ENCODE measurements at places on chromosomes 11 and 22.

DNA sequence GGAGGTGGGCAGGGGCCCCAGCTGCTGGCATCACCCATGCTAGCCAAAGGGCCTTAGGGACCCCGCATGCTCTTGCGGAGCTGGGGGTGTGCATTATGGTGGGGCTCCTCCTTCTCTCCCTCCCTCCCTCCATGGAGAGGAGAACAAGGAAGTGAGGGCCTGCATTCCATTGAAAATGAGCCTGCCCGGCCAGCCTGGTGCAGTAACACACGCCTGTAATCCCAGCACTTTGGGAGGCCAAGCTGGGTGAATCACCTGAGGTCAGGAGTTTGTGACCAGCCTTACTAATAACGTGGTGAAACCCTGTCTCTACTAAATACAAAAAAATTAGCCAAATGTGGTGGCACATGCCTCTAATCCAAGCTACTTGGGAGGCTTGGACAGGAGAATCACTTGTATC, 22.4 kb downstream of the SNAP29 start:
- no peak for DNase-seq

DNA sequence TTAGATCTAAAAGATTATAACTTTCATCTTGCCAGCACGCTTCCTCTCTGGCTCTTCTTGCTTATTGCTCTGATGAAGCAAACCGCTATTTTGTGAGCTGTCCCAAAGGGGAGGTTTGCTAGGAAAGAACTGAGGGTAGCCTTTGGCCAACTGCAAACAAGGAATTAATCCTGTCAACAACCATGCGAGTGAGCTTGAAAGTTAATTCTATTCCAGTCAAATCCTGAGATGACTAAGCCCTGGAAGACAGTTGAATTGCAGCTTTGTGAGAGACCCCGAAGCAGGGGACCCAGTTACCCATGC, 10.3 kb upstream of the RNF141 start:
- no peak for DNase-seq

DNA sequence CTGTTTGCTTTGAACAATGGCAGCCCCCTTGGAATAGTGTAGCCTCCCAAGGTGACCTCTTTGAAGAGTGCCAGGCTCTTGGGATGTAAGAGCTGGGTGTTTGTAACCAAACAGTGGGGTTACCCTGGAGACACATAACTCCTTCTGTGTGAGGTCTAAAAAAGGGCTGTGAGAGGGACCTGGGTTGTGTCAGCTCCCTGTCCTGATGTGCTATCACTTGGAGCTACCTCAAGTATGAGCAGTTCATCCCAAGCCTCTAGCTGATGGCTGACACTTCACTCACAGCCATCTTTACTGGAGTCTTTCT, 40.2 kb downstream of the TSPAN18 start:
- no peak for DNase-seq

GRCh38 chr11:33718440-33718839, 17.8 kb downstream of the CD59 start:
- DNase-seq, result no peak
